ENCODE measurements at places on chromosomes 3 and 15.

DNA sequence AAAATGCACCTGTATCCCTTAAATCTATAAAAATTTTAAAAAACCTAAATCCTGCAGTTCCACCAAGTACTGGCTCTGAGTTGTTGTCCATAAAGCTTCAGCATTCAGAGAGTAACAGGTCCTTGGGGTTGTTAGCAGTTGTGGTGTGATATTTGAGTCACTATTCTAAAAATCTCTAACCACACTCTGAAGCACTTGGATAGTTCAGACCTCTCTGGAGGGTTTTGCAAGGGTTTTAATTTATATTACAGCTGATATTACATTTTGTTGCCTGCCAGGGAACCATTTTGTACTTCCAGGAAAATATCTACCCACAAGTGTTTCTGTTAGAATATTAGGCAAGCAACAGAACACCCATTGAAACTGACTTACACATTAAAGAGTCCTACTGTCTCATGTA is 255.6 kb downstream of the TBL1XR1 start:
- DNase-seq, result no peak

DNA sequence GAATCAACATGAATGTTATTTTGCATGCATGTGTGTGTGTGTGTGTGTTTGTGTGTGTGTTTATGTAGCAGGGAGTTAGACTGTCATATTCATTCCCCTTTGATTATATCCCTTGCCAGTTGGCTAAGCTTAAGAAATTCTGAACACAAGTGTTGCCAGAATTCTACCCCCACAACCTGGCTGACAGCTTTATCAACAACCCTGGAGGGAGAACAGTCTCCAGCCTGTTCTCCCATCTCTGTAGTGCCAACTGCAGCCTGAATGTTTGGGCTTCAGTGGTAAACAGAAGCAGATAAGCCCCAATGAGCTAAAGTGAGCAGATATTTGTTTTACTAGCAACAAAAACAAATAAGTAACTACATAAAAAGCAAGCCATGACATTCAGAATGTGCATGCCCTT is 162.6 kb upstream of the ABI3BP start:
- DNase-seq, result no peak

GRCh38 chr3:36714343-36715086 is 49.8 kb downstream of the DCLK3 start:
- DNase-seq, result no peak

GRCh38 chr3:72309661-72310418 is 524.9 kb upstream of the PROK2 start:
- no peak for DNase-seq

- DNase-seq, result peak; percentile 38
Measured at GRCh38 chr3:112134335-112135124, 1.5 kb upstream of the GCSAM start.

DNA sequence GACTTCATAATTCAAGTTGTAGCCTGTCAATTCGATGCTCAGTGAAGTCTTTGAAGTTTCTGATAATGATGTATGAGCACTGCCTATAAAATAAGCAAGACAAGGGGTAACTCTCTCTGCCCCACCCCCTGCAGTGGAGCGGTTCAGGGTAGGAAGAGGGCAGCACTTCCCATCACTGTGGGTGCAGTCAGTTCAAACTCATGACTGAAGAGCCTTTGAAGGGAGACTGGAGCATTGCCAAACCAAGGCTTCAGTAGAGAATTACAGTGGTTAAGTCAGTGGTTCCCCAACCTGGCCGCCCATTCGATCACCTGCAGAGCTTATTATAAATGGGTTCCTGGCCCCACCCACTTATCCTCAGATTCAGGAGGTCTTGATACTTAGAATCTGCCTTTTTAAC is 190.6 kb downstream of the SHQ1 start:
- DNase-seq, result peak; percentile 77

DNA sequence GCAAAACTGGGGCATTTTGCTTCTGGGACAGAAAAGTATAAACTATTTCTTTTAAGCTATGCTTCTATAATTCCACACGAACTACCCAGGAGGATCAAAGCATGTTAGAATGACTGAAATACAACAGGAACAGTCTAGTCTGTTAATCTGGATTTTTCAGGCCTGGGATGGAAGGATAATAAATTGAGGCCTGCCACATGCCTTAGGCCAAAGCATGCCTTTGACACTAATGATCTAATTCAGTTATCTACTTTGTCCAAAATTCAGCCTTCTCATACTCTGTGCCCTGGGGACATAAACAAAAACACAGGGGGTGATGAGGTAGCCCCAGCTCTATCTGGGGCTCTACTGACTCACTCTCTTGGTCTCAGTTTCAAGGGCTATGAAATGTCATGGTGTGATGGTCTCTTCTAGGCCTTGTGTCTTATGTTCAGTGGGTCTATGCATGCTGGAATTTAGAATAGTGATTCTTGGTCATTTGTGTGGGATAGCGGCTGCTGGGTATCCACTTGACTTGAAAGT is 32.5 kb downstream of the GAP43 start:
- DNase-seq, result no peak

GRCh38 chr3:168093790-168094189 is 1.9 kb downstream of the GOLIM4 start:
- DNase-seq, result no peak

DNA sequence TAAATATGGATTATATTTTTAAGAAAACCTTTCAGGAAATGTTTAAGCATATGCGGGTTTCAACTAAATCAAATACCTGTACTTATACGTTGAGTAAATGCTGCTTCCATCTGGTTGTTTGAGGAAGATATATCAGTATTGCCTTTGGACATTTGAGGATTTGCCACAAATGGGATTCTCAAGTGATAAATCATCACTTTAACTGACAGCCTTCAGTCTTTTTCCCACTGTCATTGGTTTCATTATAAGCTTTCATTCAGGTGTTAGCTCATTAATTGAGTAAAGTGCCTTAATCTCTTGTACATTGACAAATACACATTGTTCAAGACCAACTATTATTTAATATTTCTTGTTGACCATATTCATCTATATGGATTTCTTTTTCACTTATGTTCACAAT is 217.2 kb downstream of the EDEM1 start:
- no peak for DNase-seq

DNA sequence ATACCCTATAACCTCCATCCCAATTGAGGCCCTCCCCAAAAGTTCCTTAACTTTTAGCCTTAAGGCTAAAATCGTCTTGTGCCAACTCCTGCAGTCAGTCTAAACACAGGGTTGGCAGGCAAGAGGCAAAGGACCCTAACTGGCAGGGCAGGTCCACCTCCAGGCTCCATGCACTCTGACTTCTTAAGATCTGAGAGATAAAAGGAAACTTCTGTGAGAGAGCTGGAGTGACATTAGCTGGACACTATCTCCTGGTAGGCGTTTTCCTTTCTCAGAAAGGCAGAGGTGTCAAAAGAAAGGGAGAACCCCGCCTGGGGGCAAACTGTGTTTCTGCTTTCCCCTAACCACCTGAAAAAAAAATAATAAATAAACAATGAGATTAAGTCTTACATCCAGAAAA is 3.6 kb downstream of the CHSY1 start:
- no peak for DNase-seq

- DNase-seq, result no peak
Measured at GRCh38 chr3:112572701-112573100, 10.9 kb downstream of the SLC35A5 start.

GRCh38 chr3:190339130-190339529 is 16.9 kb upstream of the CLDN1 start:
- peak; percentile 51 for DNase-seq

GRCh38 chr3:103195216-103195615 is 760.4 kb downstream of the ZPLD1 start:
- no peak for DNase-seq

- DNase-seq, result peak; percentile 71
Measured at GRCh38 chr3:9214599-9214998, 34.8 kb downstream of the SRGAP3 start.

DNA sequence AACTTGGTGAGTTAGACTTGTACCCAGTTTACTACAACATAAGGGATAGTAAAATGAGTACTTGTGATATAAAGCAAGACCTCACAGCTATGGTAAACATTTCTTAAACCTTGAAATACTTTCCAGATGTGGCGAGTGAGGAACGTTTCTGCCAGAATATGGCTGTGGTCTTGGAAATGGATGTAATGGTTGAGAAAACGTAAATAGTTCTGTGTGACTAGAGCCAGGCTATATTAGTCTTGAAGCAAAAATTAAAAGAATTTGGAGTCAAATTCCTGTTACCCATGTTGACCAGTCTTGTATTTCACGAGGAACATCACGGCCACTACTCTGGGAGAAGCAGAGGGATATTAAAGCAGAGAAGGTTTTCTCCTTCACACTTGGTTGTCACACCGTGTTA is 15.3 kb downstream of the OR4F15 start:
- DNase-seq, result no peak
